Foreskin fibroblast (primary cell): ENCODE measurements at places on chromosomes 11 and 22.
A peak's percentile ranks its signal among the peaks of the same experiment; 100 is the strongest.

DNA sequence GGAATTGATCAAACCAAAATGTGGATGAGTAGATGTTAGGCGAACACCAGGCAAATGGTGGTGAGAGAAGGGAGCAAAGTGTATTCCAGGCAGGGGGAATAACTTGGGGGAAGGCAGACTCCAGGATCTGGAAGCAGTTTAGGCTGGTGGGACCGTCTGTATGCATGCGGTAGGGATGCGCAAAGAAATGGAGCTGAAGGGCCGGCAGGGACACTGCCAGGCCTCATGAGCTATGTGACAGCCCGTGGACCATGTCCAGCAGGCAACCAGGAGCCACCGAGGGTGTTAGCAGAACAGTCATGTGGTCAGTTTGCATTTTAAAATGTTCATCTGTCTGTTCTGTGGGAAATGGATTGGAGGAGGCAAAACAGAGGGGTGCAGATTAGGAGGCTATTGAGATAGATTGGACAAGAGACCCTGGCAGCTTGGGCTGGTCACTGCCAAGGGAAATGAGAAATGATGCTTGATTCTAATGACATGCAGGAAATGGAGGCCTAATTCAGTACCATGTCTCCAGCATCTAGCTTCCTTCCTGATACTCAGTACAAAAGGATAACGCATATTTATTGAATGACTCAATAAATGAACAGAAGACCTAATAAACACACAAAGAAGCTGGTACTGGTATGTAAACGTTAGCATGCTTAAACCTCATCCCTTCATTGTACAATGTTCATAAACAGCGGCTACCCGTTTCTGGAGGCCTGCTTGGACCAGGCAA is 412.4 kb downstream of the BUD13 start:
- no peak for DNase-seq

DNA sequence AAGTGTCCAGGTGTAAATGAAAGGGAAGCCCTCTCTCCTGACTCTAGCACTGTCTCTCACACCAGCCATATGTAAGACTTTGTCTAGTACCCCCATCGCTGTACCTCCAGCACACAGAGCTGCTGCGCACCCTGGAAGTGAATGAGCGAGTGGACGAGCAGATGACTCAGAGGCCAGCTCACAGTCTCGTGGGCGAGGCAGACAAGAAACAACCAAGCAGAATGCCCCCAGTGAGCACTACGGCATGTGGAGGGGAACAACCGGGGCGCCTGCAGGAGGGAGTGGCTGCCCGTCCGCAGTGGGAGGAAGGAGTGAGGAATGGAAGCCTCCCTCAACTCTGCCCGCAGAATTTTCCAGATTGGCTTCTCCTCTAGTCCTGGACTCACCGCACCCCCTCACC is 46.4 kb downstream of the MCM5 start:
- peak; percentile 64 for DNase-seq

DNA sequence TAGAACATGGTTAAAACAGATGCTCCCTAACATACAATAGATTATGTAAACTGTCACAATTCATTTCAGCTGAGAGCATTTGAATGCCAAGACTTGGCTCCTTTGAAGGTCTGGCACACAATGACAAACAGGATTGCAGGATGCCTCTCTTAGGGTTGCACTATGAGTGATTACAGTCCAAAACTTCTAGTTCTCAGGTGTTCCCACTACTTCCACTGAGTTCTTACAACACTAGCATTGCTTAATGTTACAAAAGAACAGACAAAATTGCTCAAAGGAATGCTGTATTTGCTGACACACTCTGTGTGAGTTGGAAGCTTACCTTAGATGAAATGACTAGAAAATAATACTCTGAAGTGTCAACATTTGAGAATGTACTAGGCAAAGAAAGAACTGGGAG is 2413.8 kb upstream of the RAG2 start:
- DNase-seq: no peak

GRCh38 chr11:114563077-114563476 is 3.4 kb upstream of the NXPE1 start:
- peak; percentile 18 for DNase-seq
